ENCODE measurements at places on chromosomes 2 and 18. TPM values are rescaled to one million over a fixed set of nuclear protein-coding genes. Genes with fewer than 3 reads are reported as not detected.

Gene KCNG2
- total RNA-seq = not detected

Gene ABCA12
- not detected for total RNA-seq

Gene NCK2
- 113 TPM for total RNA-seq

Gene ANKRD30BL
- not detected for total RNA-seq

Gene ECEL1
- total RNA-seq = 0.12 TPM

Gene SERPINB10
- not detected for total RNA-seq

Gene ZSWIM2
- not detected for total RNA-seq

Gene DCDC2C
- total RNA-seq = not detected

Gene LIMS4
- total RNA-seq = 1.1 TPM

Gene HJURP
- total RNA-seq = 129 TPM

Gene NEUROD1
- not detected for total RNA-seq

Gene NR4A2
- total RNA-seq = 29.7 TPM

Gene OTOS
- total RNA-seq = not detected

Gene ALPG
- total RNA-seq = not detected

Gene UGT1A10
- total RNA-seq = not detected

Gene NYAP2
- not detected for total RNA-seq

Gene COLEC12
- not detected for total RNA-seq

Gene SRD5A2
- not detected for total RNA-seq

Gene CDK5R2
- not detected for total RNA-seq

Gene SULT1C4
- total RNA-seq = not detected

Gene OST4
- 257 TPM for total RNA-seq

Gene ZRANB3
- 18.5 TPM for total RNA-seq

Gene LOXHD1
- total RNA-seq = not detected

Gene RPL37A
- 4,871 TPM for total RNA-seq

Gene EVX2
- not detected for total RNA-seq

Gene CNTNAP5
- total RNA-seq = not detected

Gene CHRND
- not detected for total RNA-seq

Gene IL36B
- total RNA-seq = not detected

Gene BMP10
- total RNA-seq = not detected

Gene CRYGC
- not detected for total RNA-seq

Gene RNU2-63P
- 13.1 TPM for total RNA-seq
